Stimulated activated CD8-positive, alpha-beta memory T cell treated with anti-CD3 and anti-CD28 coated beads, Interleukin-7, amount 100 ng/mL, for 4 hours (primary cell): ENCODE measurements at places on chromosomes 3 and 15.

GRCh38 chr3:190533511-190534281 is 19.8 kb downstream of the IL1RAP start:
- no peak for DNase-seq

DNA sequence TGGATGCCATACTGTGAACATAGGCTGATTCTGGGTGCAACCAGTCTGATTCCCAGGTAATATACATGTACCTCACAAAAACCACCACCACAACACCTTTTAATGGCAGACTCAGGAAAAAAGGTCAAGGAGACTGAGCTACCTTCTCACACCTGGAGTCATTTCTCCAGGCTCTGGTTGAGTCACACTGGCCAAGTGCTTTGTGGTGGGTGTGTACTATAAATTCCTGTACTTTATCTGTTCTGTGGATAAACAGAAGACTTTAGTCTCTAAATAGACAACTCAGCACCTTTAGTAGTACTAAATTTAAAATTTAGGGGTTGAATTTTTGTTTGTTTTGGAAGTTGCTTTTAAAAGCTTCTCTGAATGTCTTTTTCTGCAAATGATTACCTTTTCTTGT is 46.7 kb downstream of the TOP2B start:
- no peak for DNase-seq

GRCh38 chr3:119884161-119884557 is 102.3 kb downstream of the NR1I2 start:
- no peak for DNase-seq

DNA sequence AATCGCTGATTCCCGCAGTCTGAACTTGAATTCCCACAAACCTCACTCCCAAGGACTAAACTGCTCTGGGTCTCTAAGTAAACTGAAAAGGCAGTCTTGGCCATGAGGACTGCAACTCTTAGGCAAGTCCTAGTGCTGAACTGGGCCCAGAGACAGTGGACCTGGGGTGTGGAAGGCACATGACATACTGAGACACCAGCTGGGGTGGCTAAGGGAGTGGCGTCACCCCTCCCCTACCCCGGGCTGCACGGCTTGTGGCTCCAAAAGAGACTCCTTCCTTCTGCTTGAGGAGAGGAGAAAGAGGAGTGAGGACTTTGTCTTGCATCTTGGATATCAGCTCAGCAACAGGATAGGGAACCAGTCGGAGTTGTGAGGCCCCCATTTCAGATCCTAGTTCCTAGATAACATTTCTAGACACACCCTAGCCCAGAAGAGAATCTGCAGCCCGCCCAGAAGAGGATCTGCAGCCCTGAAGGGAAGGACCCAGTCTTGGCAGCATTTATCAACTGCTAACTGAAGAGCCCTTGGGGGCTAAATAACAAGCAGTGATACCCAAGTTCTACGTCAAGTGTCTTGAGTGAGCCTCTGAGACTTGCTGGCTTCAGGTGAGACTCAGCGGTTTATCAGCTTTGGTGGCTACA is 110.7 kb upstream of the C3orf80 start:
- no peak for DNase-seq

GRCh38 chr3:55704521-55704920 is 217.4 kb upstream of the WNT5A start:
- DNase-seq: no peak
